ENCODE measurements at places on chromosomes 3 and 15.

DNA sequence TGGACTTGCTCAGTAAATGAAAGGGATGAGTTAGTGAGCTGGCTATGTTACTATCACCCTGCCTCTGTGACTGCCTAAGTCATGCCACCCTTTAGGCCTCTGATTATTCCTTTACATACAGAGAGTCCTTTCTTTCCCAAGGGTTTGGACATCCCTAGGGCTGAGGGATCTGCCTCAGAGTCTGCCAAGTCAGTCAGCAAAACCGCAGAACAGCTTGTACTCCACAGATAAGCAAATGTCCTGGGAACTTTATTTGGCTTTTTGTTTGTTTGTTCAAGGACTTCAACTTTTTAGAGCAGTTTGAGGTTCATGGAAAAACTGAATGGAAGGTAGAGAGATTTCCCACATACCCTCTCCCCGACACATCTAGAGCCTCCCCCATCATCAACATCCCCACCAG lies 82.6 kb upstream of the TRIM42 start:
- no peak for DNase-seq

- no peak for DNase-seq
Observed at GRCh38 chr3:183529185-183529584, 26.3 kb downstream of the KLHL6 start.

GRCh38 chr15:69510556-69510955 lies 57.9 kb downstream of the RPLP1 start:
- DNase-seq = no peak

- no peak for DNase-seq
Observed at GRCh38 chr3:8840556-8840955, 71.1 kb upstream of the OXTR start.

DNA sequence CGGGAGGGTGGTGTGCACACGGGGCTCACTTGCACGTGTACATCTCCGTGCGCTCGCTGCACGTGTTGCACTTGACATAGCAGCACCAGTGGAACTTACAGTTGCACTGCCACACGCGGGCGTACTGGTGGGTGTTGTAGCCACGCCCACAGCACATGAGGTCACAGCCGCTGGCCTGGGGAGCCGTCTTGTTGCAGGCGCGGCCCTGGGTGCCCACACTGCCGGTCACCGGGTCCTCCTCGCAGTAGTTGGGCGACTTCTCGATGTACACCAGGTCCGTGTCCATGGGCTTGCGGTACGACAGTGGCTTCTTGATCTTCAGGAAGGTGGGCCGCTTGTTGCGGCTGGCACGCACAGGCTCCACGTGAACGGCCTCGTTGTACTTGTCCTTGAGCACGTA lies 61.0 kb downstream of the WNT7A start:
- peak; percentile 14 for DNase-seq

GRCh38 chr3:149612456-149612855 lies 45.4 kb downstream of the WWTR1 start:
- DNase-seq = no peak

GRCh38 chr3:174322789-174323188 lies 536.3 kb upstream of the NAALADL2 start:
- no peak for DNase-seq

DNA sequence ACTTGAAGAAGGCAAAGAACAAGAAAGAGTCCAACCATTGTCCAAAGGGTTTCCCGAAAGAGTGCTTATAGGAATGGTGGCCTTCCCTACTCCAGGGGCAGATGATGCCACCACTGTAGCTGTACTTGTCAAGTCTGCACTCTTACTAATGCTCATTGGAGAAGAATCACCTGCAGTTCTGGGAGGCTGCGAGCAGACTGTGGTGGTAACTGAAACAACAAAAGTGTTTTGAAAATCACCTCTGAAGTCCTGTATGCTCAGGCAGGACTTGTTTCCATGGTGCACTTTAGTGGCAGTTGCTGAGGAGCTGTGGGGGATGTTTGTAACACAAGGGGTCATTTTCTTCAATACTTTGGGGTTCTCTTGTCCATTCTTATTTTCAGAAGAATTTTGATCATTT lies 36.0 kb downstream of the USF3 start:
- no peak for DNase-seq

- no peak for DNase-seq
Observed at GRCh38 chr3:194828116-194828515, 142.4 kb downstream of the FAM43A start.

DNA sequence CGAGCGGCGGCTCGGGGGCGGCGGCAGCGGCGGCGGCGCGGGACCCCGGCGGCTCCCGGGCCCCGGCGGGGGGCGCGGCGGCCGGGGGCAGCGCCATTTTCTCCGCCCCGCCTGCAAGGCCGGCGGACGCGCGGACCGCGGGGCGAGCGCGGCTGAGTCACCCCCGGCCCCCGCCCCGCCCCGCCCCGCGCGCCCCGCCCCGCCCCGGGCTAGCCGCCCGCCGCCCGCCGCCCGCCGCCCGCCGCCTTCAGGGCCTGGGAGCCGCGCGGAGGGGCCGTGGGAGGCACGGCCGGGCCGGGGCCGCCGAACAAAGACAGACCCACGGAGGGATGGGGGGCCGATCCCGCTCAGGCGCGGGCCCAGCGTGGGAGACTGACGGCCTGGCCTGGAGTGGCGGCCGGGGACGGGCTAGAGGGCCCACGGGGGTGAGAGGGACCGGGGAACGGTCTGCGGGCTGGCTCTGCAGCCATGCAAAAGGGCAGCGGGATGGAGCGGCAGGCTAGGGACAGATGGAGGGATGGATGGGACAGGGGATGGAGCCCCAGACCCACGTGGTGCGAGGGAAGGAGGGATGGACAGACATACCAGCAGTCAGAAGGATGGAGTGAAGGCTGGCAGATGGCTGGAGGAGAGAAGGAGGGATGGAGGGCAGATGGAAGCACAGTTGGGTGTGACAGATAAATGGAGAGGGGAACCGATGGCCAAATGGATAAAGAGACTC lies at the start of gene EIF4E3:
Gene EIF4E3, minus strand, starts transcription at position 132 of the 721 bp plus-strand sequence. Its CDS starts 35 bp downstream, at position 97.
- DNase-seq = peak; percentile 65

- DNase-seq = no peak
Observed at GRCh38 chr15:92142242-92143232, 251.1 kb upstream of the ST8SIA2 start.

DNA sequence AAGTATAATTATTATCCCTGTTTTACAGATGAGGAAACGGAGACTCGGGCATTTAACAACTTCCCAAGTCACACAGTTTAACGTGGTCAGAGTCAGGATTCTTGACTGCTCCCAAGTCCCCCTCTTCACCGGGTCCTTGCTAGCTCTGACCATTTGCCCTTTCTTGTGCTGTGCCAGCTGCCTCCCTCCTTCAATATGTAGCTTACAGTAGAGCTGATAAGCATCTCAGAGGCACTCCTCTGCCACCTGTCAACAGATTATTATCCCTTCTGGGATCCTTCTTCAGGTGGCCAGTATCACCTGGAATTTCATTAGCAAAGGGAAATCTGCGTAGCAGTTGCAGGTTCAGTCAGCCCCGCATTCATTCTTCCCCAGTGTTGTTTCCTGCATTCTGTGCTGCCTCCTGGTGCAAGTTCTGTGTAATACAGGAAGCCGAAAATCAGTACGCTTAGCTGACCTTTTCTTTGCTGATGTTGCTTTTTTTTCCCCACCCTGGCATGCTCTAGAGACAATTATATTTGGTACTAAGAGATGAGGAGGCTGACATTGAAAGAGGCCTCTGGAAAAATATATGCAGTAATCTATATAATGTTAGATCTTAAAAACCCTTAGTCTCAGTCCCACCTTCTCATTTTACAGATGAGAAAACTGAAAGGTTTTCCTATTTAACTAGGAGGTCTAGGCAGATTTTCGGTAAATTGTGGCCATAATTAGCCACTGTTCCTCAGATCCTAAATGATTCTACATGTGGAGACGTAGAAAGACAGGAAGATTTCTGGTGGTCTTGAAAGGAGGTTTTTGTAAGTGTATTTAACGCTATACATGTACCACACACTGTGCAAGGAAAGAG lies 24.8 kb downstream of the TMOD2 start:
- peak; percentile 91 for DNase-seq

- DNase-seq = no peak
Observed at GRCh38 chr3:150547045-150547741, 606 bp downstream of the EIF2A start.

DNA sequence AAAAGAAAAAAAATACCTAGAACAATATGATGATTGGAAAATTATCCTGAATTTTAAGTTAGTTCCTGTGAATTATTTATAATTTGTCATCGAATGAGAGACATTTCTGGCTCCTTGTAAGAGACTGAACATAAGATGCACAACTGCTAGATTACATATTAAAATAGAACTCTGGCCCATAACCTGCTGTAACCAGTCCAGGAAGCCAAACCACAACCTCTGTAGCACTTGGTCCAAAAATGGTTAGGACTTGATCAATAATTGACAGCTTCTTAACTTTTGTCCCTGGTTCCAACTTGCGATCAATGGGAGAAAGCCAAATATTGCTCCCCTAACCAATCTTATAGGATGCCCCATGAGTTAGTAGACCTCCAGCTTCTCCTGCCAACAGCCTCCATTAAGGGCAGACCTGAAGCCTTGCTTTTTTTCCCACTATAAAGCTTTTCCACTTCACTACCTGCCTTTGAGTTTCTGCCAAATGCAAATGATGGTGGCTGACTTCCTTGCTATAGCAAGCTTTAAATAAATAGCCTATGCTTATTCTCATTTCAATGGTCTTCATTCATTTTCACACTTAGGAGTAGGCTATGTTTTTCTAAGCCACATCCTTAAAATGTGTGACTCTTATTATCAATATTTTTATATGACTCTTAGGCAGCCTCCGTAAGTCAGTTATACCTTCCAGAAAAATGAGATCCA lies 224.0 kb upstream of the ARHGEF26 start:
- no peak for DNase-seq

- DNase-seq = peak; percentile 11
Observed at GRCh38 chr15:53611145-53611920, 148.1 kb downstream of the WDR72 start.

DNA sequence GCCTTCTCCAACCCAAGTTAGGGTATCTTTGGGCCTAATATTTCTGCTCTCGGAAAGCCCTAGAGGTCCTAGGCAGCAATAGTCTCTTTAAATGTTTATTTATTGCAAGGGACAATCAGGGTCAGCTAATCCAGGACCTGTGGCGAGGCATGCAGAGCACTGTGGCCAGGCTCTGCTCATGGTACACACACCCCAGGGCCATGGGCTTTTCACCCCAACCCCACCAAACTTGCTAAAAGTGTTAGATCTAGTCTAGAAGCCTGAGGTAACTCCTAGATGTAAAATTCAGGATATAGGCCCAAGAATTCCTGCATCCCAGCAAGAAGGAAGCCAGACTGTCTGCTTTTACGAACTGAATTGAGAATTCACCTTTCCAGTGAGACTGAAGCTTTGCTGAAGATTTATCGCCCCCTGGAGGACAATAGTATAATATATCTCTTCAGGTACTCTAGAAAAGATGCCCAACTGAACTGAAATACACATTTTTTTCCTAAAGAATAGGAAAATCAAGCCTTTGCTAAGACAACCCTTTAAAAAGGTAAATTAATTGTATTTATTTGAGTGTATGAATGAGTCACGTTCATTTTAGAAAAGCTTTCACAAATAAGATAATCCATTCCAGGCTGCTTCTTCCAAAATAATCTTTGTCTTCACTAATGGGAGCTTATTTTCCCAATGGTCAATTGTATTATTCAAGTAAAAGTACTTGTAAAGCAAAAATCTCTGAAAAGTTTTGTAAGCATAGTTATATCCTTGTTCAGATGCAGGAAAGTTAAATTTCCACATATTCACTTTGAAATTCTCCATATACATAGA lies 89.8 kb downstream of the LRRC3B start:
- peak; percentile 89 for DNase-seq

DNA sequence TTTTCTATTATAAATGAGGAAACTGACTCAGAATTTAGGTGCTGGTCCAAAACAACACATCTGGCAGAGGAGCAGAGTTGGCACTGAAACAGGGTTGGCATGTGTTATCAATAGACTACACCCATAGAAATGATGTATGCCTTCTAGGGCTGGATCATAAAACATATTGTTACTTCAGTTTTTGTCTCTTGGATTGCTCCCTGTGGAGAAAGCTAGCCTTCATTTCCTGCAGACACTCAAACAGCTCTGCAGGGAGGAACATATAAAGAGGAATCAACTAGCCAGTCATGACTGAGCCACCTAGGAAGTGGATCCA lies 507 bp upstream of the MRPL3 start:
- peak; percentile 3 for DNase-seq

DNA sequence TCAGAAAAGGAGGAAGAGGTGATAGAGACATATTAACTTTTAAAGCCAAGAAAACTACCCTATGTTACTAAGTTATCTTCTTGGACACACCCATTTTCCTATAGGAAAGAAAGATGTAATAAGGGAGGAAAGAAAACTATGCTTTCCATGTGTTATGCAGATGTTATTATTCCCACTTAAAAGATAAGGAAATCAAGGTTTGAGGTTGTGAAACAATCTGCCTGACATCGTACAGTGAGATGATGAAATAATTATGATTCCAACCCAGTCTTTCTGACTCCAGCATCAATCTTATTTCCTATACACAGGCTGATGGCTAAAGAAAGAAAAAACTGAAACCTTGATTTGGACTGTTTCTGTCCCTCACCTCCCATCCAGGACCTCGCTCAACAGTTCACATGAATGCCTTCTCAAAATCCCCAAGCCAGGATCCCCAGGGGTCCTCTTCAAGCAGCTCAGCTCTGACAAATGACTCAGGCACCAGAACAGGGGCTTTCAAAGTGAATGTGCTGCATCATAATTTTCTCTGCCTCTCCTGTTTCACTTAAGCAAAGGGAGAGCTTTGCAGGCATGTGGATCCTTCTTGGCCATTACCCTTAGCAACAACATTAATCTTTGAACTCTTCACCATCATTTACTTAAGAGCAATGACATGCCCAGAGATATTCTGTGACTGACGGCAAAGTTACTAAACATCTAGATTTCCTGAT lies 12.4 kb upstream of the EID1 start:
- DNase-seq = peak; percentile 47

GRCh38 chr15:43204016-43204901 lies 16.6 kb downstream of the EPB42 start:
- DNase-seq = peak; percentile 89

DNA sequence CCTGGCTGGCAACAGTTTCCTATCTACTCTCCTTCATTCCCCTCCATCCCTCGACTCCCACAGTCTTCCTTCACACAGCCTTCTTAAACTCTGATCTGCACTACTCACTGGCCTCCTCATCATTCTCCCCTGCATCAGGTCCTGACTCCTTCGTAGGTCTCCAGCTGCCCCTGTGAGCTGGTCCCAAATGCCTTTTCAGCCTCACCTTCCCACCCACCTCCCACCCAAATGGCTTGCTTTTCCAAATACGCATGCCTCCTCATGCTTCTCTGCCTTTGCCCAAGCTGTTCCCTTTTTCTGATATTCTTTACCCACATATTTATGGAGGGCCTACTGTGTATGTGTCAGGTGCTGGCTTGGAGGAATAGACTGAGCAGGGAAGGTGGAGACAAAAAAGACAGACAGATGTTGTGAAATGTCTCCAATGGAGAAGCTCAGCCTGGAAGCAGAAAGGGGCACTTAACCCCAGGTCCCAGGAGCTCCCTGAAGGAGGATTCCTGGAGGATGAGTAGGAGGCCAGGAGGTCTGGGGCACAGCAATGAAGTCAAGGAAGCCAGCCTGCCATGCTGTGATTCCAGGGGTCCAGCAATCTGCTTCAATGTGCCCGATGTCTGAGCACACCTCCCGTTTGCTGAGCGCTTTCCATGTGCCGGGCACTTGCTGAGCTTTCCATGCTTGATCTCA lies 252.2 kb downstream of the SHQ1 start:
- DNase-seq = no peak

GRCh38 chr3:179701176-179701827 lies 48.5 kb downstream of the USP13 start:
- peak; percentile 36 for DNase-seq
